ENCODE measurements at places on chromosomes 16 and 17.

DNA sequence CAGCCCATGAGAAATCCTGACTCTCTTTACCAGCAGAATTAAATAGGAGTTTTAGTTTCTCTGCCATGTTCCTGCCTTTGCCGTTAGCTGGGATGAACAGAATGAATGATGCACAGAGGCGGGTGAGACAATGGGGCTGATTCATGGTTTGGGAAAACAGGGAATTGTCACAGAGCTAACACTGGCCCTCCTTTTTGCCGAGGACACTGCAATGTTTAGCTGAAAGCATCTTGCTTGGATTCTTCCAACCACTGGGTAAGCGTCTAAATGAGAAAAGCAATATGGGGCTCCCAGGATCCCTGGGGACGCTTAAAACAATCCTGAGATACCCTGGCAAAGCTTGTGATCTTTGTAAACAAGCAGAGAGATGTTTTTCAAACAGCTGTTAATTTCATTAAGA is 12.8 kb upstream of the PAFAH1B1 start:
- no peak for DNase-seq

DNA sequence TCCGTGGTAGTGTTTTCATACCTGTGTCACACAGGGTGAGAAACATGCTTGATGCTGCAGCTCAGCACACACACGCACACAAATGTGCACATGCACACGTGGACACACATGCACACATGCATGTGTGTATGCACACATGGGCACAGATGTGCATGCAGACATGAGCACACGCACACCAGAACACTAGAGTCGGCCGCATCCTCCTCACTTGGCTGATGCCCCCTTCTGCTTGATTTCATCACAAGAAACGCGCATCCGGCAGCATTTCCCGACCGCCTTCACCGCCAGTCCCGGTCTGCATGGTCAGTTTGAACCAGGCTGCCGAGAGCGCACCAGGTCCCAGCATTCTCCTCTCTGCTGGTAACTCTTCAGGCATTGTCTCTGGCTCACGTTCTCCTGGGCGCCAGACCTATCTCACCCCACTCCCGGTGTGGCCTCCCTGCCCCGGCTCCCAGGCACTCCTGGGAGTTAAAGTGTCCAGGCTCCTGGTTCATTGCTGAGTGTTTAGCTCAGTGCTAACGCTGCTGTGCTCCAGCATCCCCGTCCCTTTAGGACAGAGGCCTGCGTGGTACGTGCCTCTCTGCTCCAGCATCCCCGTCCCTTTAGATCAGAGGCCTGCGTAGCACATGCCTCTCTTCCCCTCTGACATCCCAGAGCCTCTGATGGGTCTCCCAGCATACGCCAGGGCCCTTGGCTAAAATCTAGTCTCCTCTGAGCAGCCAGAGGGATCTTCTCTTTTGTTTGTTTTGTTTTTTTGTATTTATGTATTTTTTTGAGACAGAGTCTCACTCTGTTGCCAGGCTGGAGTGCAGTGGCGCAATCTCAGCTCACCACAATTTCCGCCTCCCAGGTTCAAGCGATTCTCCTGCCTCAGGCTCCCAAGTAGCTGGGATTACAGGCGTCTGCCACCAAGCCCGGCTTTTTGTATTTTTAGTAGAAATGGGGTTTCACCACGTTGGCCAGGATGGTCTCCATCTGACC is 16.0 kb downstream of the BAIAP2 start:
- no peak for DNase-seq

DNA sequence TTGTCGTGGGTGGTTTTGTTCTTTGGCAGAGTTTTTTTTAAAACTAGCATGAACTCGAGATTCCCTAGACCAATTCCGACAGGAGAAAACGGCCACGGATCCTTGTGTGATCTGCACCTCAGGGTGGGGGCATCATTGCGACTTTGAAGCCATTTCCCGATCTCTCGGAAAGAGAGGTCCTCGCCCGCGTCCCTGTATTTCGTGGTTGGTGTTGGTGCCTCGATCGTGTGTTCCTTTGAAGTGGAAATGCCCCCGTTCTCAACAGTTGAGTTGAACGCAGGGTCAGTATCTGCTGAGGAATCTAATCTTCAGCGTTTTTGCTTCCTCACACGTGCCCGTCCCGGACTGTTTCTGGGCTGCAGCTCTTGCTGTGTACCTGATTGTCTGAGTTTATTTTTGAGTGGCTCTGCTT is 1.1 kb downstream of the CRAMP1 start:
- DNase-seq: no peak

DNA sequence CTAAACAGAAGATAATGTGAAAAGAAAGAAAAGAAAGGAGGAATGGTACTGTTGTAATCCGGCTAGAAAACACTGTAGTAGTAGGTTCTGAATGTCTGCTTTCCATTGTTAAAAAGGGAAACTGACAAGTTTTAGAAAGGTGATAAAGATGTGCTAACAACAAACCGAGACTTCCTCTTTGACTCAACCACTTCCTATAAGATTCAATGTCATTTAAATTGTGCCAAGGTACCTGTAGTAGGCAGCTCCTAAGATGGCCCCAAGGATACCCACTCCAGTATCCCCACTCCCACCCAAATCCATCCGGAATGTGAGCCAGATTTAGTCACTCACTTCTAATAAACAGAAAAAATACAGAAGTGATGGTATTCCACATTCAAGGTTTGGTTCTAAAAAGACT is 31.2 kb downstream of the XYLT1 start:
- no peak for DNase-seq

DNA sequence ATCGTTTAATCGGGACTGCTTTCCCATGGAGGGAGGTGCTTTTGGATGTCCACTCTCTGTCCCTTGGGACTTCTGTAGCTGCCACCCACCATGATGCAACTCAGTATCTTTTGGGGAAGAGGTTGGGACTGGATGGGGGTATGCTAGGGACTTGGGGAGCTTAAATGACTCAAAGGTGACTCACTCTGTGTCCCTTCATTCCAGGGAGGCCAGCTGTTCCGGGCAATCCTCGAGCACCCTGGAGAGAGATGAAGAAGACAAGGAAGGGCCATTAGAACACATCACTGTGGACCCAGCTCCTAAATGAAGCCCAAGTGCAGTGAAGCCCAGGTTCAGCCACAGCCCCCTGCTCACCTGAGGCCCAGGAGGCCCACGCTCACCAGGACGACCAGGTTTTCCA is 4.6 kb downstream of the COL1A1 start:
- no peak for DNase-seq

DNA sequence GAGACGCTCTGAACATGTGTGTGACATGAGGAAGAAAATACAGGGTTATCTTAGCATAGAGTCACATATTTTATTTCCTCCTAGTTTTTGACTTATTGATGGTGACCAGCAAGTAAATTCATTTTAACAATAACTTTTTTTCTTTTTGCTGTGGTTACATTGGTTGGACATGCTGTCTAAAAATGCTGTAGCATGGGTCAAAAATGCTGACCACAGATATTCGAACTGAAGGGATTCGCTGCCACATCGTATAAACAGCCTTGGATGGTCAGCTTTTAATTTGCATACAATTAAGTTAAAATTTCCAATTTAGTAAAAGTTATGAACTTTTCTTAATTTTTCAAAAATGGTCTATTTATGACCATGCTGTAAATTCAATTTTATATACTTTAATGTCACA is 30.5 kb downstream of the RPGRIP1L start:
- DNase-seq: no peak

DNA sequence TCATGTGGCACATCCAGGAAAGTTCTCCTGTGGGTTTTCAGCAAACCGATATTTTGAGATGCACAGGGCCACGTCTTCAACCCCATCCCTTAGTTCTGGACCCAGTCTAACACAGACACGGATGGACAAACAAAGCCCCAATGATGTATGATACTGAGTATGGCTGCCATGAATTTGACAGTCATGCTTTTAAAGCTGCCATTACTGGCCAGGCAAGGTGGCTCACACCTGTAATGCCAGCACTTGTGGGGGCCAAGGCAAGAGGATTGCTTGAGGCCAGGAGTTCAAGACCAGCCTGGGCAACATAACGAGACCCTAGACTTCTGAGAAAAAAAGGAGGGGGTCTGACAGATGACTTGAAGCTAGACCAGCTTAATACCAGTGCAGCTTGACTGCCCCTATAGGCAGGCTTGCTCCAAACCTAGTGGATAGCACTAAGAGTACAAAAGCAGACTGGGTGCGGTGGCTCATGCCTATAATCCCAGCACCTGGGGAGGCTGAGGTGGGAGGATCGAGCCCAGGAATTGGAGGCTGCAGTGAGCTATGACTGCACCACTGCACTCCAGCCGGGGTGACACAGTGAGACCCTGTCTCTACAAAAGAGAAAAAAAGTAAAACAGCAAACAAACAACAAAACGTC is 10.8 kb upstream of the ZNF629 start:
- no peak for DNase-seq

GRCh38 chr16:23562505-23562904 is 5.0 kb downstream of the UBFD1 start:
- no peak for DNase-seq

GRCh38 chr17:30188211-30188939 is 47.1 kb downstream of the SLC6A4 start:
- DNase-seq: no peak

DNA sequence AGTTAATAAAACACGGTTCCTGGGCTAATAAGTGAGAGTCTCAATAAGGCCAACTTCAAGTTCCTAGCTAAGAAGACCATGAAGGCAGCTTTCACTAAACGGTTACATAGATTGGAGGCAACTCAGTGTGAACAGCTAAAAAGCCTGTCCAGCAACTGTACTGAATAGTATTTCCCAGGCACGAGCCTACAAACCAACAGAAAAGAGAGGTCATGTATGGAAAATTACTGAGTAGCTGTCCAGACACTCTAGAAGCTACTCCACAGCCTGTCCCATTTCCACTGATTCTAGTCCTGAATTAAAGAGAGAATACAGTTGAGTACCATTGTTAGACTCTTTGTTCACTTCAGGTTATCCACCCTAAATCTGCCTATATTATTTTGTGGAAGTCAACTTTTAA is 36.5 kb upstream of the C17orf78 start:
- no peak for DNase-seq

DNA sequence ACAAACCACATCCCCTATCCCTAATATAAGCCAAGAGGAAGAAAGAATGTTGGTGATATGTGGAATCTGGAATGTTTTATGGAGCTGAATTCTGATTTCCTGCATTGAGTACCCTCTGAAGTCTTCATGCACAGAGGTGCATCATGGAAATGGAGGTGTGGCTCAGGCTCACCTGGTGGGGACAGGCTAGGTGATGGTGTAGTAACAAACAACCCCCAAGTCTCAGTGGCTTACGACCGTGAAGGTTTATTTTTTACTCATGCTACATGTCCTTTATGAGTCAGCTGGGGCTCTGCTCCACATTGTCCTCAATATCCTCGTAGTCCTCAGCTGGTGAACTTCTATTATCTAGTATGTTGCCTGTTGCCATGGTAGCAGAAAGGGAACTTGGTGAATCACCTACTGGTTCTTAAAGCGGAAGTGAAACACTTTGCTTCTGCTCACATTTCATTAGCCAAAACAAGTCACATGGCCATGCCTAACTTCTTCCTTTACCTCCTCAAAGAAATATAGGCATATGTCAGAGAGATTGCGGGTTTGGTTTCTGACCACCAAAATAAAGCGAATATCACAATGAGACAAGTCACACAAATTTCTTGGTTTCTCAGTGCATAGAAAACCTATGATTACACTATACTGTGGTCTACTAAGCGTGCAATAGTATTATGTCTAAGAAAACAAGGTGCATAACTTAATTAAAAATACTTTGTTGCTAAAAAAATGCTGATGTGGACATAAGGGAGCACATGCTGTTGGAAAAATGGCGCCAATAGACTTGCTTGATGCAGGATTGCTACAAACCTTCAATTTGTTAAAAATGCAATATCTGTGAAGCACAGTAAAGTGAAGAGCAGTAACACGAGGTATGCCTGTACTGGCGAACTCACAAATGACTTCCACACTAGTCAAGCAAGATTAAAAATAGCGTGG is at the start of gene PMFBP1:
Gene PMFBP1 (minus strand): TSS at position 51 of the 930 bp plus-strand sequence. CDS start 947 bp downstream, outside the sequence.
- no peak for DNase-seq
